A549 treated with Mapracorat at 1 μM for 4 hours (cell line): ENCODE measurements at places on chromosomes 7 and 10. TPM values are rescaled to one million over a fixed set of nuclear protein-coding genes. Genes with fewer than 3 reads are reported as not detected.

The FKBP6 gene
- not detected in 5 replicates for total RNA-seq

The TET1 gene
- 0.41 to 0.65 TPM (median 0.56 TPM) in 5 replicates for total RNA-seq

The ZNF736 gene
- total RNA-seq = not detected in 5 replicates

The FGL2 gene
- not detected in 5 replicates for total RNA-seq

The ABCB8 gene
- total RNA-seq = 32.9 to 52.5 TPM (median 47.6 TPM) in 5 replicates

The SPDYE3 gene
- total RNA-seq = not detected in 5 replicates

The HYCC1 gene
- total RNA-seq = 15.6 to 23.4 TPM (median 20.0 TPM) in 5 replicates

The HTR5A gene
- not detected in 5 replicates for total RNA-seq

The KLF14 gene
- total RNA-seq = 0.08 TPM in 1 of 5 replicates, not detected in the others

The IGF2BP3 gene
- 21.3 to 32.5 TPM (median 29.1 TPM) in 5 replicates for total RNA-seq

The PLXNA4 gene
- 0.66 to 1.3 TPM (median 0.94 TPM) in 5 replicates for total RNA-seq

The PNLIPRP2 gene
- total RNA-seq = not detected in 5 replicates

The PRRT4 gene
- total RNA-seq = 0.37 to 0.42 TPM (median 0.40 TPM) in 4 of 5 replicates, not detected in the other

The CYP3A4 gene
- total RNA-seq = 0.09 to 0.10 TPM in 2 of 5 replicates, not detected in the others

The CPED1 gene
- total RNA-seq = 0.05 TPM in 1 of 5 replicates, not detected in the others

The AEBP1 gene
- 0.19 TPM in 1 of 5 replicates, not detected in the others for total RNA-seq

The CTAGE8 gene
- not detected in 5 replicates for total RNA-seq

The RNLS gene
- 7.5 to 9.8 TPM (median 8.2 TPM) in 5 replicates for total RNA-seq

The ZNF425 gene
- total RNA-seq = 0.94 to 1.6 TPM (median 1.3 TPM) in 5 replicates

The FHIP2A gene
- 7.6 to 11.1 TPM (median 9.5 TPM) in 5 replicates for total RNA-seq

The SFRP4 gene
- 3.2 to 5.3 TPM (median 3.7 TPM) in 5 replicates for total RNA-seq

The FAM13C gene
- 0.08 to 0.39 TPM (median 0.24 TPM) in 4 of 5 replicates, not detected in the other for total RNA-seq

The ZNF783 gene
- 4.9 to 6.7 TPM (median 6.3 TPM) in 5 replicates for total RNA-seq

The CCDC71L gene
- 10.1 to 15.2 TPM (median 13.1 TPM) in 5 replicates for total RNA-seq

The CLCN1 gene
- 0.05 to 0.37 TPM in 2 of 5 replicates, not detected in the others for total RNA-seq

The TFR2 gene
- 1.7 to 3.0 TPM (median 2.7 TPM) in 5 replicates for total RNA-seq

The NME8 gene
- total RNA-seq = not detected in 5 replicates

The NUDT5 gene
- 122 to 168 TPM (median 128 TPM) in 5 replicates for total RNA-seq

The LAMB4 gene
- total RNA-seq = 0.08 to 0.38 TPM (median 0.14 TPM) in 5 replicates

The RGR gene
- not detected in 5 replicates for total RNA-seq

The TMEM176B gene
- total RNA-seq = 0.15 to 0.23 TPM (median 0.19 TPM) in 3 of 5 replicates, not detected in the others

The C10orf62 gene
- not detected in 5 replicates for total RNA-seq
